ENCODE measurements at places on chromosomes 16 and 17.

GRCh38 chr17:45380991-45381390 is 51.7 kb downstream of the ARHGAP27 start:
- DNase-seq = no peak

GRCh38 chr17:30981531-30982519 is 11.0 kb downstream of the RNF135 start:
- no peak for DNase-seq

DNA sequence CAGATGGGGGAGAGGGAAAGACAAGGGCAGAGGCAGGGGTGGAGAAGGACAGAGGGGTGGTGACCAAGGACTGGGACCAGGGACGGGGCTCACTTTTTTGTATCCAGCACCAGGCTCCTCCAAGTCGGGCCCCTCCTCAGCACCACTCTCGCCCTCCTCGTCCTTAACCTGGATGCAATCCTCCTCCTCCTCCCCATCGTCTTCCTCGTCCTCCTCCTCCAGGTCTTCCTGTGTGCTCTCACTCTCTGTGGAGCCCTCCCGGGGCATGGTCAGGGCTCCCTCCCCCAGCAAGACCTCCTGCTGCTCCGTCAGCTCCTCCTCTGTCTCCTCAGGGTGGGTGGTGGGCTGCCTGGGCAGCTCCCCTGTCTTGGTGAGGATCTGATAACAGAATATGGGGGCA is 16.8 kb downstream of the G6PC3 start:
- no peak for DNase-seq

GRCh38 chr17:80984749-80985148 is 6.9 kb upstream of the CHMP6 start:
- no peak for DNase-seq

DNA sequence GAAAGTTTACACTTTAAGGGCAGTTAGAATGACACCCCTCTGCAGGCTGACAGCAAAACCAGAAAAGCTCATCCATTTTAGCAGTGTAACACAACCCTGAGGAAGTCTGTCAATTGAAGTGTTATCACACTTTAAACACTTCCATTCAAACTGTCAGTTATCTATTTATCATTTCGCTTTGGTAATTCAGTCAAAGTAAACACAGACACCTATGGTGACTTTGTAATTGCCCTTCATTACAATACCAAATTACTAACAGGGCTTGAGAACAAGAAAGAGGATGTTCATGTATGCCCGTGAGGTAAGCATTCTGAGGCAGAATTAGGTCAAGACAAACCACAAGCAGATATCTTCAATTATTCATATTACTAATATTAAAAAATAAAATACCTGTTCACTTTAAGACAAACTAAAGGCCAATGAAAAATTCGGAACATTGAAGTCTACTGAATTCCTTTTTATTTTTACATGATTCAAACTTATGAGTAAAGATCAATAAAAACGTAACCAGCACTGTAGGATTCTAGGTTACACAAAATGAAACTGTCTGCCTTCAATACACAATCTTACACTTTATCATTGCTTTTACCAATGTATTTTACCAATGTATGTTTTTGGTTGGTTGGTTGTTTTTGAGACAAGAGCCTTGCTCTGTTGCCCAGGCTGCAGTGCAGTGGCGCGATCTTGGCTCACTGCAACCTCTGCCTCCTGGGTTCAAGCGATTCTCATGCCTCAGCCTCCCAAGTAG is 57.1 kb downstream of the BRIP1 start:
- DNase-seq = peak; percentile 23

- DNase-seq = no peak
These were observed at the start of gene EPX for GRCh38 chr17:58192612-58193011. Gene EPX, plus strand, starts transcription at chr17:58192726. Its CDS starts 121 bp downstream, at chr17:58192847.

GRCh38 chr16:86512301-86512859 is 2.1 kb downstream of the FOXF1 start:
- DNase-seq = no peak

DNA sequence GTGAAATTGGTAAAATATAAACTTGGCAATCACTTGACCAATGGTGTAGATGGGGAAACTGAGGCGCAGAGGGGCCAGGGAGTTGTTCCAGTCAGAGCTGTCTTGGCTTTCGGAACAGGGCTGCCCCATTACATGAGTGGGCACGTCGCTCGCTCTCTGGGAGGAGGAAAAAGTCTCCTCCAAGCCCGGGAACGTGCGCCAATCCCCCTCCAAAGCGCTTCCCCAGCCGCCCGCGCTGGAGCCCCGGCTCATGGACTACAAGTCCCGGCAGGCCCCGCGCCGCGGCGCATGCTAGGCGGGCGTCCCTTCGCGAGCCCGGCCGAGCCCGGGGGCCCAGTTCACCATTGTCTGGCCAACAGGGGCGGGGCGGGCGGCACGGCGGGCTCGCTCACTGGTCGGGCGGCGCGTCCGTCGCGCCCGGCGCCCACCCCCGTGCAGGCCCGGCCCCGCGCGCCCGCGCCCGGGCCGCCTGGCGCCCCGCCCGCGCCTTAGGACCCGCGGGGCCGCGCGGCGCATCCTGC is at the start of gene LLGL1:
LLGL1 (plus strand) TSS at position 515 of the 521 bp plus-strand sequence. CDS start 48 bp downstream, outside the sequence.
- peak; percentile 94 for DNase-seq

DNA sequence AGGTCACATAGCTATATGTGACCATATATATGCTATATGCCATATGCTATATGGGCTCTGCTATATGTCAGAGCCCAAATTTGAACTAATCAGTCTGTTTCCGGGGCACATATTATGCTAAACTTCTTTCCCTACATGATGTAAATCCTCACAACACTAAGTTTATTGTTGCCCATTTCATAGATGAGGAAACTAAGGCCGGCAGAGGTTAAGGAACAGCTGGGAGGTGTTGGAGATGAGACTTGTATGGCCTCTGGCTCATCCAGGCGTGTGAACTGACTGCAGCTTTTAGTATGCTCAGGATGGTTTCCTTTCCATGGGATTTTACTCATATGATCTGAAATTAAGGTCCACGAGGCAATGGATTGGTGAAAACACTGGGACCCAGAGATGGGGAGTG is 17.5 kb upstream of the CNOT1 start:
- DNase-seq = no peak

- DNase-seq = no peak
These were observed 79.0 kb downstream of the ARHGAP17 start for GRCh38 chr16:24936151-24936550.

GRCh38 chr16:24944206-24944605 is 71.0 kb downstream of the ARHGAP17 start:
- DNase-seq = no peak

DNA sequence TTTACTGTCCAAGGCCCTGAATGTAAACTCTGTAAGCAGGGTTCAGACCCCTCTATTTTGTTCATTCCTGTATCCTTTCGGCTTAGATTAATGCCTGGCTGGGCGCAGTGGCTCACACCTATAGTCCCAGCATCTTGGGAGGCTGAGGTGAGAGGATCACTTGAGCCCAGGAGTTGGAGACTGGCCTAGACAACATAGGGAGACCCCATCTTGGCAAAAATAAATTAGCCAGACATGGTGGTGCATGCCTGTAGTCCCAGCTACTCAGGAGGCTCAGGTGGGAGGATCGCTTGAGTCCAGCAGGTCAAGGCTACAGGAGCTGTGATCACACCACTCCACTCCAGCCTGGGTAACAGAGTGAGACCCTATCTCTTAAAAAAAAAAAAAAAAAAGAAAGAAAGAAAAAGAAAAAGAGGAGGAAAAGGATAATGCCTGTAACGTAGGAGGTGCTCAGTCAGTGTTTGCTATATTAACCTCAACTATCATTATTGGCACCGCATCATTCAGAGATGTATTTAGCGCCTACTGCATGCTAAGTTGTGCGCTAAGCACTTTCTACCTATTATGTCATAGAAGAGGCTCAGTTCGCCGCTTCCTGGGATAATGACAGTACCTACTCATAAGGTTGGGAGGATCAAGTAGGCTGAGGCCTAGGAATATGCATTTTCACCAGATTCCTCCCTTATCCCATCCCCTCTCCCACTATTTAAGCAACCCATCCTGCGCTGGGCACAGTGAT is 5.0 kb downstream of the SOCS1 start:
- no peak for DNase-seq

- no peak for DNase-seq
These were observed 6.9 kb downstream of the IFT20 start for GRCh38 chr17:28328325-28328724.

DNA sequence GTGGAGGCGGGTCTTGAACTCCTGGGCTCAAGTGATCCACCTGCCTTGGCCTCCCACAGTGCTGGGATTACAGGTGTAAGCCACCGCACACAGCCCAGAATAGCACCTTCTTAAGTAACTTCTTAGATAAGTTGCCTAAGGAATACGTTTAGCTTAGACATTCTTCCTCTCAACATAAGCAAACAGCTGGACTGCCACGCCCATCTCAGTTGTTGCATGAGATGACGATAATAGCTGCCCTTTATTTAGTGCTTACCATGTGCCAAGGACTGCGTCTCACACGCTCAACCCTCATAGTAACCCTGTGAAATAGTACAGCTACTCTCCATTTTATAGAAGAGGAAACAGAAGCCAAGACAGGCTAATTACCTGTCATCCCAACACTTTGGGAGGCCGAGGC is 11.8 kb downstream of the HASPIN start:
- DNase-seq = no peak

Data from CD4-positive, alpha-beta T cell treated with Interleukin-4 for 4 hours (primary cell).